ENCODE measurements at places on chromosomes 1 and 21.

DNA sequence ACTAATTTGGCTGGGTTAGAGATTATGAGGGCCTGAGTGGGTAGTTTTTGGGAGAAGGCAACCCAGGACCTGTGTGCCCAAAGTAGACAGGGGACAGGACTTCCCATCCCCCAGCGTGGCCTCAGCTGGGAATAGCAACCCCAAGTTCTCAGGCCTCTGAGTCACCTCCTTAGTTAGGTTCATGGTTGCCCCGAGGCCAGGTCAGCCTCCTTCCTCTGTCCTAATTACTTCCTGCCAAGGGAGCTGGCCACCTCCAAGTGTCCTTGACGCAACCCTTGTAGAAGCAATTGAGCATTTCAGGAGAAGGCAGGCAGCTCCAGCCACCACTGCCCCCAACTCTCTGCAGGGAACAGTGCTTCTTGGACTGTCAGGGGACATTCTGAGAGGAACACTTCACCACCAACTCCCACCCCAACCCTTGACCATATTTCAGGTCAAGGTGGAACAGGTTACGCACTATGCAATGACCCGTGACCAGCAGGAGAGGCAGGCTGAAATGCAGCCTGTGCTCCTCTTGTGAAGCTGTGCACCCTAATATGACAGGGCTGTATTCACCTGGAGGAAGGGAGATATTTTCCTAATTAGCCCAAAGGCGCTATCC is 5.1 kb upstream of the NT5C1A start:
- no peak for DNase-seq

DNA sequence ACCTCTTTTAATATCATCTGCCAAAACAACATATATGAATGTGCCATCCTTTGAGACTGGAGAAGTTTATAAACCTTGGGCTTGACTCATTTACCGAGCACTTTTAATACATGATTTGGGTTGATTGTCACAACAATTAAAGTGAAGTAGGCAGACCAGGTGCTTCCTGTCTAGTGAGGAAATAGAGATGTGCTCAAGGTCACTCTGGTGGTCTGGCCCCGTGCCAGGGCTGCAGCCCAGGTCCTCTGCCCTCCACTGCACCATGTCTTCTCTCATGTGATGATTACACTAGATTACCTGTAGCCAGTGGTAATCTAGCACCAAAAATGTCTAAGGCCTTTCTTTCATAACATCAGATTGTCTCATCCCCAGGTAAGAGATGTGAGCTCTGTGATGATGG is 61.8 kb upstream of the LAMC2 start:
- DNase-seq: no peak

- DNase-seq: peak; percentile 10
These were observed 8.9 kb upstream of the PRMT6 start for GRCh38 chr1:107047602-107048001.

- no peak for DNase-seq
These were observed 24.4 kb upstream of the IER5 start for GRCh38 chr1:181064011-181064623.

- DNase-seq: no peak
These were observed 26.9 kb upstream of the CCN1 start for GRCh38 chr1:85553416-85554335.

DNA sequence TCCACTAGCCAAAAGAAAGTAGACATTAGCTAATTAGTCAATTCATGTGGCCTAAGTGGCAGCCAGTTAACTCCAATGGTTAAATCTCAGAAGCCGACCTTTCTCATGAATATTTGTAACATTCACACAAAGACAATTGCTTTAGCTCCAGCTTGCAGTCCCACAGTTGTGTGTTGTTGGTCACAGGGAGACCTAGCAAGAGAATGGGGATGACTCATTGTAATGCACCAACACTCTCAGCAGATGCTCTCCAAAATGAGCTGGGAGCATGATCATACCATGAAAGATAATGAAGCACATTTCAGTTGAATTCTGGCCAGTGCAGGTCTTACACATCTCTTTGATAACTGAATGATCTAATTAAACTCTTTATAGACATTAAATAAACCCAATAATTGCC is 160.4 kb downstream of the HLX start:
- DNase-seq: no peak

DNA sequence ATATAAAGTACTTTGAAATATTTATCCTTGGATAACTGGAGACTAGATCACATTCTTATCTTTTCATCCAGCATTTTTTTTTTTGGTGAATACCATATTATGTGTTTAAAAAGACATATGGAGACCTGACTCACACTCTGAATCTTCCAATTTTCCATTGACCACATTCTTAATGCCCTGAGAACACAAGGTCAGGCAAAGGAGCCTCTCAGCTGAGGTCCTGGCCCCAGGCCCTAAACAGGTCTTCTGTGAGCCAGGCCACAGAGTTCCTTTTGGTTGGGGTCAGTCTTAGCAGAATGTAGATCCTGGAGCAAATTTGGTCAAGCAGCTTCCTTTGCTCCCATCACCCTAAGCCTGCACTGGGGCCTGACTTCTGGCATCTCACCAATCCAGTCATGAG is 390.1 kb upstream of the ST6GALNAC5 start:
- DNase-seq: no peak

- DNase-seq: no peak
These were observed at the start of gene CBR3 for GRCh38 chr21:36134803-36135390. Gene CBR3, plus strand, starts transcription at chr21:36135079. Its CDS starts 114 bp downstream, at chr21:36135193.

DNA sequence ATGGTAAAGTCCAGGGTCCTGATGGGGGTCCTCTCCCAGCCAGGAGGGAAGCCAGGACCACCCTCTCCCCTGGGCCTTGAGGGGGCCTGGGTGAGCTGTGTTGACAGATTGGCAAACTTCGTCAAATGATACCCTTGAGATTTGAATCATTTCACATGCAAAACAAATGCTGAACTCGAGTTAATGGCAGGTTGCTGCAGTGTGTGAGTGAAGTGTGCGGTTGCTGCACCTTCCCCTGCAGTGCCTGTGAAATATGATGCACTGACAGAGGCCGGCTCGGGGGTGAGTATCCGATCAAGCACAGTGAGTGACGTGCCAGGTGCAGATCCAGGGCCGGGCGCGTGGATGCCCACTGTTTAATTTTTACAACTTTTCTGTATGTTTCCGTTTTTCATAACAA is 5.7 kb upstream of the KRTAP12-1 start:
- DNase-seq: no peak

- peak; percentile 72 for DNase-seq
These were observed 53.4 kb downstream of the UBR4 start for GRCh38 chr1:19156676-19157075.

GRCh38 chr1:42490237-42490636 is 27.2 kb downstream of the CCDC30 start:
- DNase-seq: no peak

DNA sequence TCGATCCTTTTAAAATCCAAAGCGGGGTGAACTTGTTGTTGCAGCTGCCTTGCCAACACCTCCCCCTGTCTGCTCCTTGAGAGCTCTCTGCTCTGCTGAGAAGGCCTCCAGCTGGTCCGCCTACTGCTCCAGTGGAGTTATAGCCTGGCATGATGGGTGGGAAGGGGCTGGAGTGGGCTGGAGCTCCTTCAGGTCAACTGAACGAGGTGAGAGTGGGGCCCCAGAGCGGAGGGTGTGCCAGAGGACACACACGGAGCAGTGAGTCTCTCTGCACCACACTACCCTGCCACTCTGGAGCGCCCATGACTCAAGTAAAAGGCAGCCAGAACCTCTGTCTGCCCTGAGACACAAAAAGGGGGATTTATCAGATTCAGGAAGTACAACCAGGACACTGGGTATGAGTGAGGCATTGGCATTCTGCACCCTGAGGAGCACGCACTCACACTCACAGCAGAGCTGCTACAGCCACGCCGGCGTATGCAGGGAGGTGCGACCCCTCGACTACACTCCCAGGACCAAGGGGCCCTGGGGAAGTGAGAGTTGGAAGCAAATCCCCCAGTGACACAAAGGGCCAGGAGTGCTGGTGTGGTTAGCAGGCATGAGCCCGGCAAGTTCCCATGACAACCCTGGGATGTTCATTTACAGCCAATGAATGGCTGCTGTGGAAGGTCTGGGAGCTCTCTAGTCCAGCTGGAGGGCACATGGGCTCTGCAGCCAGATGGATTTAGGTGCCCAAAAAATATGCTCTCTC is 28.0 kb upstream of the EVA1B start:
- DNase-seq: peak; percentile 40

DNA sequence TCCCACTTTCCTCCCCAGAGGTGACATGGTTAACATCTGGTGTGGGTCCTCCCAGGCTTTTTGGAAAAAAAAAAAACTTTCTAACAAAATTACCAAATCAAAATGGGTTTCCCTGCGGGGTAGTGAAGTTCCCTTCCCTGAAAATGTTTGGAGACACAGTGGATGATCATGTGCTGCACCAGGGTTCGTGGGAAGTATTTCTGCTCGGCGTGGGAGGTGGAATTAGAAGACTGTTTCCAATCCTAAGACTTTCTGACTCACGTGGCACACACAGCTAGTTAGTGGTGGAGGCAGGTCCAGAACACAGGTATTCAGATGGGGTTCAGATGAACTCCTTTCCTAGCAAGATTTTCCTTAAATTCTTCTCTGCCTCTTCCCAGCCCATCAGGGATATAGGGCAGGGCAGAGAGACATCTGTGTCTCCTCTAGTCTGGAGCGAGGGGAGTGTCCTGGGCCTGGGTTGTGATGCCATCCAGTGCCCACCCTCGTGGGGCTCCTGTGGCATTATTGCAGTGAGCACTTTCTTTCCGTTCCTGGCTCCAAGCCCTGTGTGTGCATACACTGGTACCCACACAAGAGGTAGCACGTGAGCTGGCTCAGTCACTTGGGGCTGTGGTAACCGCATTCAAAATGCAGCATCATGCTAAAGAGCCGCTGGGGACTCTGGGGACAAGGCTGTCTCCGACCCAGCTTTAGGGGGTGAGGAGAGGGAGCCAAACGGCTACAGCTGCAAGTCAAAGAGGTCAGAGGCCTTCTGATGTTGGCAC is 27.5 kb downstream of the KCNC4 start:
- no peak for DNase-seq

- DNase-seq: peak; percentile 80
These were observed 622.4 kb upstream of the PKN2 start for GRCh38 chr1:88061492-88062177.

DNA sequence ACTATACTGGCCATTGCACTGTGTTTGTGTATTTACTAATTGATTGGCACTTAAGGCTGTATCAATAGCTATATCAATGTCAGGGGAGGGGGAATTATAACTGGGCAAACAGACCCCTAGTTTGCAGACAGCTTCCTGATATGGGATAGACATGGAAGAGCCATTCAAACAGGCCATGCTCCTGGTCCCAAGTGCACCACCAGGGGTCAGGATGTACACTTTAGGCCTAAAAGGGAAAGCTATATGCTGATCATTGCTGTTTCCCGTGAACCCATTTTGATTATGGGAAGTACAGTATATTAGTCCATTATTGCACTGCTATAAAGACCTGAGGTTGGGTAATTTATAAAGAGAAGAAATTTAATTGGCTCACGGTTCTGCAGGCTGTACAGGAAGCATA is 124.9 kb upstream of the BACE2 start:
- DNase-seq: peak; percentile 1

DNA sequence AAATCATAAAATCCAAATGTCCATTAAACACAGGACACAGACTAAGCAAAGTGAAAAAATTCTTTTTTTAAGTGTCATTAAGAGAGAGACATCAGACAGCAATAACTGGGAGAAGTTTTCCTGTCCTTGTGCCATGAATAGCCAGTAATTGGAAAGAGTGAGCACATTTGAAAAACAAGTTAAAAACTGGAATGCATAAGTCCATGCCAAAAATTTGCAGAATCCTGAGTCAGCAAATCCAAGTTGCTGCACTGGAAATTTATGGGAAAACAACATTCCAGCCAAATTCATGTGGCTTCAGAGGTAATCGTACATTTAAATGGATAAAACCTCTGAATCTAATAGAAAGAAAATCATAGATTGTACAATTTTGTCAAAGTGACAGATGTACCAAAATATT is 291.4 kb downstream of the LRRC40 start:
- no peak for DNase-seq

DNA sequence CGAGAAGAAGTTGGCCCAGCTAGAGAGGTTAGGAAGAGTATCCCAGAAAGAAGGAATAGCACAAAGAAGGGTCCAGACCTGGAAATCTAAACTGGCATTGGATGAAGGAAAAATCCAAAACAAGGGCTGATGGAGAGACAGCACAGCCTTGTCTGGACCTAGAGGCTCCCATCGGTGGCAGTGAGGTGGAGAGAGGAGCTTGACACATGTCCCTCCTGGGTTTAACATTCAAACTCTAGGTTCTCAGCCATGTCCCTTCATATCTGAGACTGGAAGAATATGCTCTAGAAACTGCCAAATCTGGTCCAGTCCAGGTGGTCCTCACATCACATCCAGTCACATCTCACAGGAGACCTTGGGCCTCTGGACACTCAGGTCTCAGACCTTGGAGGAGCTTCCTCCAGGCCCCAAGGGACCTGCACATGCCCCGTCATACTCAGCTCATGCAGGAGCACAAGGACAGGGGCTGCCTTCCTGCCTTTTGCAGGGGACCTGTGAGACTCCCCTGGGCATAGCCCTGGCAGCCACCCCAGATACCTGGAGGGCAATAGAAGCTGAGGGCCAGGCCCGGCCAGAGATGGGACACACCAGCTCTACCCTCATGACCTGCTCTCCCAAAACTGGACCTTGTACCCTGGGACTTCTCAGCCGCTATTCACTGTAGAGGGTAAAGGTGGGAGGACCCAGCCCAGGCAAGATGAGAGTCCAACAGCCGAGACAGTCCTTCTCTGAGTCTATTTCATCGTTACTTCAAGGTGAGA is 7.5 kb downstream of the TMEM125 start:
- no peak for DNase-seq

DNA sequence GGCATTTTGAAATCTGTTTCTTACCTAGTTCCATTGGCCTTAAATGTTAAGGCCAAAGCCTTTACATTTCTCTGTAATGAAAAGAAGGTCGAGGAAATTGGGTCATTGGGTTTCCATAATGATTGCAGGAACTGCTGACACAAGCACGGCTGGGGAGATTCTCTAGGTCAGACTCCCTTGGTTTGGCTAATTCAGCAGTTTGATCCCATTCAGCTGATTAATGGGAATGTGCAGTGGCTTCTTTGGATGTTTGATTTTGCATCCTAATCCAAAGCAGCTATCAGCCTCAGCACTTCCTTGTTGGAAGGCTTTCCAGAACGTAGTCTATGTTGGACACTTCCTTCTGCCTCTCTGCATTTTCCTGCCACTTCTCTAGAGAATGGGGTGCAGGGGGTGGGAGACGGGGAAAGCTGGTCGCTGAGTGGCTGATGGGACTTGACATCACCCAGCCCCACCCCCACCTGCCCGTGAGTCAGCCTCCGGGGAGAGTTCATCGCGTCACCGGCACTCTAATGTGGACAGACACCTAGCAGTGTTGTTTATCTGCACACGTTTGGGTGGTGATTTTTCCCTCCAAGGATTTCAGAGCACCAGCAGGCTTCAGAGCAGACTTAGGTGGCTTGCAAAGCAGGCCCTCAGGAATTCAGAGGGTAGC is 5.4 kb downstream of the PSEN2 start:
- no peak for DNase-seq

DNA sequence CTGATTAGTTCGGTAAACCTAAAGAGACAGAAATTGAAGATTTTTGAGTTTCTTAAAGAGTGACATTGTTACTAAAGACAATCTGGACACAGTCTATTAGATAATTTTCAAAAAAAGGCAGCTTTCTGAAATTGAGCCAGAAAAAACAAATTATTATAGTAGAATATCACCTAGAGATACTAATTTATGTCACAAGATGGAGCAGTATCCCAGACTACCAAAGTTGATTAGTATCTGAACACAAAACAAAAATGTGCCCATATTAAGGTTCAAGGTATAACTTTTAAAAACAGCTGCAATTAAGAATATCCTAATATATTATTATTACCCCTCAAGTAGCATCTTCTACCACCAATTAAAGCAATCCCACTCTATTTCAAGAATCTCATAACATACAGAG is 40.5 kb upstream of the SYT2 start:
- no peak for DNase-seq

- DNase-seq: no peak
These were observed 4.8 kb upstream of the SLC2A1 start for GRCh38 chr1:42963378-42964043.

Measured in Kasumi-1 (cell line).